Fibroblast of skin of back (primary cell): ENCODE measurements at places on chromosomes 3 and 15.

DNA sequence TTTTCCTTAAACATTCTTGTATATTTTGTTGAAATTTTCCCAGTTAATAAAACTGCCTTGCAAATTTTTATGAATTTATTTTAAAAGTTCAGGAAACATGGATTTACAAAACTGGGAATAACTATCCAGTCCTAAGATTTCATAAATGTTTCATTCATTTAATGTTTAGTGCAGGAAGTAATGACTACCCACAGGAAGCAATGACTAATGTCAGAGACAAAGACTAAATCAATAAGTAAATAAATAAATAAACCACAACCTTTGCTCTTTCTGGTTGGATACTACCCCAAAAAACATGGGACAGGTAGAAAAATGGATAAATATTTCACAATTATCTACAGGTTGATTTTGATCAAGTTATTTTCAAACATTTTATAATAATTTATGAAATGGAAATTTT is 48.8 kb upstream of the TMCO5A start:
- peak; percentile 16 for DNase-seq

DNA sequence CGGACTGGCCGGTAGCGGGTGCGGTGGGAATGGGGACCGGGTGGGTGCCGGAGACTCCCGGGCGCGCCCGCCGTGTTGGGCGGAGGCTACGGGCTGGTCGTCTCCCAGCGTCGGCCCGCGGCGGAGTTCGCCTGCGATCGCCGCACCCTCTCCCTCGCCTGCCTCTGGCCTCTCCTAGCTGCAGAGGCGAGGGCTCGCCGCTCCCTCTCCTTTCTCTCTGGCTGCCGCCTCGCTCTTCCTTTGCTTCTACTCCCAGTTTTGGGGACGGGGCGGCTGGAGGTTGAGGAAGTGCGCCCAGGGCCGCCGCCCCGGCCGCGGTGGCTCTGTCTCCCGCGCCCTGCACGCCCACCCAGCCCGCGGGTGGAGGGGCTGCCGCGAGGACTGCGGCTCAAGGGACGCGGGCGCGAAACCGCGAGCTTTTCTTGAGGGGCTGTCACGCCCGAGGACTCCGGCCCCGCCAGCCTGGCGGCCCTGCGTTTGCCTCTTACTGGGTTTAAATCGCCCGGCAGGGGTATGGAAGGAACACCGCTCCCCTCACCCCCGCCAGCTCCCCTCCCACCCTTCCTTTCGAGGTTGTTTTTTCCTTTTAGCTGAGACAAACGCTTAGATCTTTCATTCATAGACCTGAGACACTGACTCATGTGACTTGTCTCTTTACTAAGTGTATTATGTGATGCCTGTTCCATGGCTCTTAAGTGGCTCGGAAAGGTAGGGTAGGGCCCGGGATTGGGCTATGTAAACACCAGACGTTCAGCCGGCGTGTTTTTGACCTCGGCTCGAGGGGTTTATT is 654 bp downstream of the PIK3CA start:
- DNase-seq, result peak; percentile 52

GRCh38 chr15:29135702-29136646 is 133.6 kb downstream of the NSMCE3 start:
- no peak for DNase-seq

- DNase-seq, result peak; percentile 41
Measured at GRCh38 chr3:165852711-165853110, 15.5 kb upstream of the BCHE start.

- DNase-seq, result no peak
Measured at GRCh38 chr3:109679664-109680063, 342.3 kb upstream of the DPPA4 start.

DNA sequence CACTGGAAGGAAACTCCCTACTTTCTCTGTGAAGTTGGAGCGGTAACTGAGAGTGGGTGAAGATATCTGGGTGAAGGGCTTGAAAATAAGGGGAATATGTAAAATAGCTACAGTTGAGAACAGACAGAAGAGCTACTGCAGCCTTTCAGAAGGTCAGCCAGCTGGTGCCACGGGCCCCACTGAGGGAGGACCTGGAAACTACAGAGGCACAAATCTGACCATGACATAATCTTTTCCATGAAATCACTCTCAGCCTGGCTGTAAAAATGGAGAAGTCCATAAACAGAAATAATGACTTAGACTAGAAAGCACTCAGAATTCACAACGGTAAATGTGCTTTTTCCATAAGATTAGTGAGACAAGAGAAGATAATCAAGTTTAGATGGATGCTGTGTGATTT is 46.4 kb downstream of the ST3GAL6 start:
- no peak for DNase-seq

GRCh38 chr3:32480604-32481003 is 22.0 kb downstream of the CMTM6 start:
- peak; percentile 17 for DNase-seq

DNA sequence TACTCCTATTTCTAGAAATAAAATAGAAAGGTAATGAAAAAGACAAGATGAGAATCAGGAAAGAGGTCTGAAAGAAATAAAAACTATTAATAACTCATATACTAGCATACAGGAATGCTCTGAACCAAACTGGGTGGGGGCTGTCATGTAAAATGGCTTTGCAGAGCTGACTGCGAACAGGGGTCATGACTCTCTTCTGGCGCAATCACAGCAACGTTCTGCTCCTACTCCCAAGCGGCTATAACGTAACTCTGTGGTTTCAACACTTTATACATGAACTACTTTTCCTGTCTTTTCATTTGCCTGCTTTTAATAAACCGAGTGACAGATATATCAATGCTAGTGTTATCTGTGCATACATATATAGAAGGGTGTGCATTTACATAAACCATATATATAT is 116.7 kb downstream of the DLG1 start:
- peak; percentile 43 for DNase-seq

GRCh38 chr3:111193472-111193871 is 121.9 kb downstream of the NECTIN3 start:
- DNase-seq, result no peak

- no peak for DNase-seq
Measured at GRCh38 chr3:26683902-26684301, 61.3 kb downstream of the LRRC3B start.

DNA sequence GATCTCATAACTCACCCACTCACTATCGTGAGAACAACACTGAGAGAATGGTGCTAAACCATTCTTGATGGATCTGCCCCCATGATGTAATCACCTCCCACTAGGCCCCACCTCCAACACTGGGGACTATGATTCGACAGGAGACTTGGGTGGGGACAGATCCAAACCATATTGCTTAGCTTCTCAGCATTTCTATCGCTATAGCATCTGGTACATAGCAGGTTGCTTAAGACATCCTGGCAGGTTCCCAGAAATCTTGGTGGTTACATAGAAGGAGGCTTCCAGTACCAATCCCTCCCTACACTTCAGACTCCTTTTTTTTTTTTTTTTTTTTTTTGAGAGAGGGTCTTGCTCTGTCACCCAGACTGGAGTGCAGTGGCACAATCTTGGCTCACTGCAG is 487.8 kb downstream of the EDEM1 start:
- no peak for DNase-seq

DNA sequence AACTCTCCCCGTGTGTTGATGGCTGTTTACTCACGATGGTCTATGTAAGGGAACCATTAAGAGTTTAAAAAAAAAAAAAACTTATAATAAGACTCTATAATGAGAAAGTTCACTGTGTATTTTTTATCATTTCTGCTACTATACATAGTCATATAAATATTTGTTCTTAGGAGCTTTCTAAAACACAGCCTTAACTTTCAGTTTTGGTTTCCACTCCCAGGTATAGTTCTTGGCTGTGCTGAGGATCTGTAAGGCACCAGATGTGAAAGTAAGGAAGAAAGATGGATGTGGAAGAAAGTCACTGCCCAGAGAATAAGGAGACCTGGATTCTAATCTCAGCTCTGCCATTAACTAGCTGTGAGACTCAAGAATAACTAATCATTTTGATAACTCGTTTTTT is 101.9 kb upstream of the THBS1 start:
- DNase-seq, result no peak

DNA sequence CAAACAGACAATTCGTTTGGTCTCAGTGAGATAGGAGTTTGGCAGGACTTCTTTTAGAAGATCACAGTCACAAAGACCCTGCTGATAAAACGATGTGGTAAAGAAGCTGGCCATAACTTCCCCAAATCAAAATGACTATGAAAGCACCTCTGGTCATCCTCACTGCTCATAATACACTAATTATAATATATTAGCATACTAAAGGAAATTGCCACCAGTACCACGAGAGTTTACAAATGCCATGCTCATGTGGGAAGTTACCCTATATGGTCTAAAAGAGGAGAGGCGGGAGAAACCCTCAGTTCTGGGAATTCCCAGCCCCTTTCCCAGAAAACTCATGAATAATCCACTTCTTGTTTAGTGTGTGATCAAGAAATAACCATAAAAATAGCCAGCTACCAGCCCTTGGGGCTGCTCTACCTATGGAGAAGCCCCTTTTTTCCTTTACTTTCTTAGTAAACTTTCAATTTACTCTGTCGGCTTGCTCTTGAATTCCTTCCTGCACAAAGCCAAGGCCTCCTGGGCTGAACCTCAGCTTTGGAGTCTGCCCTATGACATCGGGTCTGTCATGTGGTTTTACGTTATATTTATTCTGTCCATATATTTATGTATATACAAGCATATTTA is 115.8 kb upstream of the IGSF10 start:
- DNase-seq, result no peak

GRCh38 chr3:24154013-24154695 is 209.1 kb downstream of the NR1D2 start:
- DNase-seq, result no peak
